Thoracic aorta endothelial cell (primary cell): ENCODE measurements at places on chromosomes 6 and 20. TPM values are rescaled to one million over a fixed set of nuclear protein-coding genes. Genes with fewer than 3 reads are reported as not detected.

The HTR1E gene
- not detected in 2 replicates for total RNA-seq

The SKIC2 gene
- 38.3 and 43.7 TPM in 2 replicates for total RNA-seq

The BPI gene
- total RNA-seq = not detected in 2 replicates

The TMEM14C gene
- 78.7 and 107 TPM in 2 replicates for total RNA-seq

The KHDRBS2 gene
- not detected in 2 replicates for total RNA-seq
